Transverse colon (tissue), 4 donors: ENCODE measurements at places on chromosomes 7 and 10. TPM values are rescaled to one million over a fixed set of nuclear protein-coding genes. Genes with fewer than 3 reads are reported as not detected.
A peak's percentile ranks its signal among the peaks of the same experiment; 100 is the strongest.

DNA sequence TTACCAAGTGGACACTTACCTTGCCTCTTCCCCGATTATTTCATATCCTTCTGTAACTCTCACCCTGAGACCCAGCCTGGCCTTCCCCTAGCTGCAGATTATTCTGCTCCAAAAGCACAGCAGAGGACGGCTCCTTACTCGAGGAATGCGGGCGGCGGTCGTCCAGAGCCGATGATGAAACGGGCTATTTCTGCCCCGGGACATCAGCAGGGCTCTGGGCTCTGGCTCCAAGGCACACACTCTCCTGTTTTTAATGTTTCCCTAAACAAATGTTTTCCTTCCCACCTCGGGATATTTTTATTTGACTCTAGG lies 343 bp upstream of the C10orf71 start:
- no peak for DNase-seq

DNA sequence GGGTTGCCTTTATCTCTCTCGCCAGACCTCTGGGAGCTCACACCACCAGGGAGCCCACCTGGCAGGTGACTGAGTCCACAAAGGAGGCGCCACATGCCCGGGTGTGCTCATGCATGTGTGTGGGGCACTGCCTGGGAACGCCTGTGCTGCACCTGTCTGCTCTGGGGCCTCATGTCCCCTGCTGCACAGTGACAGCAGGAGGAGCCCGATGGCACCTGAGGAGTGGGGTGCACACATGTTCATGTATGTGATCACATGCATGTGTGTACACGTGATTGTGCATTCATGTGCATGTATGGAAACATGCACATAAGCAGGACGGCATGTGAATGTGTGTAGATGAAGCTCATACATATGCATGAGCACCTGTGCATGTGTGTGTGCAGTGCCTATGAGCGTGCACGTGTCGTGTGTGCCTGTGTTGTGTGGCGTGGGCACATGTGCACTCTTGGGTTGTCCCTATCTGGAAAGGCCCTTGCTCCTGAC lies 22.0 kb downstream of the YKT6 start:
- DNase-seq: no peak

DNA sequence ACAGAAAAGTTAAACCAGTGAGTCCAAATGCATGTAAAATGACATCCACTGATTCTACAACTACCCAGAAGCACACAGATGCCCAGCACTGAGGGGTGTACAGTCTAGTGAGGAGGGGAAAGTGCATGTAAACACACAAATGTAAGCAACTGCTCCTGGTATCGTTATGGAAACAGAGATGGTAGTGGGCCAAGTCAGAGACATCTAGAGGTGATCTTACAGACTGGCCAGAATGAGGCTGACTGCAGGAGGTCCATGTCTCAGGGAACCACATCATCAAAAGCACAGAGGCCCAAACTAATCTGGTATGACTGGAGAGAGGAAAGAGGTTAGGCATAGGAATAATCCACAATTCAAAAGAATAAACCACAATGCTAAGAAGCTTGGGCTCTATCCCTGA lies 176.5 kb downstream of the SRPK2 start:
- no peak for DNase-seq

DNA sequence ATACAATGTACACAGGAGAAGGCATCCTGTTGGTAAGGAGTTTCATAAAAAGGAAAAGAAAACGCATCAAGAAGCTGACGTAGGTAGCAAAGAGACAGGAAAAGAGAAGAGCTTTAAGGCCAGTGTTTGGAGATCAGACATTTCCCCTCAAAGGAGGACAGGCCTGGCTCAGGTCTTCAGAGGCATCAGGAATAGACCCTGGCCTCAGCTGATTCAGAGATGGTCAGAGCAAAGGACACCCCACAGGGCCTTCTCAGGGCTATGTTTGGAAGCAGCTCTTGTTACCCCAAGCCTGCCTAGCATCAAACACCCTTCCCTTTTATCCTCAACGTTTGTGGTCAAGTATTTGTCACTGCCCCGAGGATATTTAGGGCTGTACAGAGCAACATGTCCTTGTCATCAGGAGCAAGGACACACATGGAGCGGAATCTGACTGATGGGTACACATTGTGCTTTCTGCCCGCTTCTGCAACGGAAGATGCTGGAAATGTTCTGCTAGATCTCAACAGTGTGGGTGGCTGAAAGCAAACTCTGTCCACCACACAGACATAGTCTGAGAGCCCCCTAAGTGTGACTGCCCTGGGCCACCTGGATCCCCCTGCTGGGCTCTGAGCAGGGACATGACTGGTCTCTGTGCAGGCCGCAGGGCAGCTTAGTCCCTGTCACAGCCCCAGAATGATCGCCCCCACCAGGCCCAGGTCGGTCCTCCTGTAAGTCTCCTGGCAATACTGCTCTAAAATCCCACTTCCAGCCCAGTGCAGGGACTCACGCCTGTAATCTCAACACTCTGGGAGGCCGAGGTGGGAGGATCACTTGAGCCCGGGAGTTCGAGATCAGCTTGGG lies 1.0 kb upstream of the ZDHHC4 start:
- DNase-seq: no peak

- DNase-seq: no peak
These were observed 12.7 kb downstream of the LDB3 start for GRCh38 chr10:86681047-86681446.

GRCh38 chr7:92487804-92488203 lies 10.1 kb upstream of the ERVW-1 start:
- no peak for DNase-seq

DNA sequence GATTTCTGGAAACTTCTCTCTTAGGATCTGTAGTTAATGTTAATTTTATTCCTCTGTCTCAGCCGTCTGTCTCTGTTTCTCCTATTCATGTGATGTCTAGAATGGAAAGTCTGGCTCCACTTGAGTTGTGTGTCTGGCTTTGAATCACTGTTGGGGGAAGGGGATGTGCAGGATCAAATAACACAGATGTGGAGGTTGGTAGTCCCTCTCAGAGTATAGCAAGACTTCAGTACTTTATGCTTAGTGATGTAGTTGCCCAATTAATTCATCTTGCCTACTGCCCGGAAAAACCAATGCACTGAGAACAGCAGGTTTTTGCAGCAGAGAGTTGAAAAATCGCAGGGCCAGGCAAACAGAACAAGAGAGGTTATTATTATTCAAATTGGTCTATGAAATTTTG lies 79.2 kb downstream of the PHTF2 start:
- no peak for DNase-seq

GRCh38 chr7:118615-119391 lies 73.6 kb upstream of the FAM20C start:
- no peak for DNase-seq

- DNase-seq: peak; percentile 96
These were observed 582 bp downstream of the HBP1 start for GRCh38 chr7:107169120-107170050.

- DNase-seq: no peak
These were observed 171.4 kb downstream of the SFMBT2 start for GRCh38 chr10:7239312-7239985.

Gene C10orf105
- not detected for total RNA-seq

DNA sequence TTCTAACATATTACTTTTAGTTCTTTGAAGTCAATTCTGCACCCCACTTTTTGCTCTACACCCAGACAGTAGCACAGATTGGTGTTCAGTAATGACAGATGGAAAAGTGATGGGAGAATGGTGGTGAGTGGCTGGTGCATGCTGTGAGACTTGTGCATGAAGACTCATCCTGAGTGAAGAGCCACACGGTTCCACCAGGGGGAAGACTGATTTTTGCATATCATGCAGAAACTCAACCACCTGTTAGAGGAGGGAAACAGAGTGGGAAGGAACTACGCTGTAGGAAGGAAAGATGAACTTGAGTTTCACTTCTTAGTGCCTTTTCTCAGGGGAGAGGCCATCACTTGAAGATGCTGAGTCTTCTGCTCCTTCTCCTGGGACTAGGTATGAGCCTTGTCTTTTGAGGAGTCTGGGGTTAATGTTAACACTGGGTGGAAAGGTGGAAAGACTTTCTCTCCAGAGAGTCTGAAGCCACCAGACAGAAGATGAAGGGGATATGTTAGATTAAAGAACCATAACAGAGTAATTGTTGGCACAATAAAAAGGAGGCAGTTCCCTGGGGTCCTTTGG lies 9.3 kb upstream of the PRSS1 start:
- no peak for DNase-seq

- no peak for DNase-seq
These were observed 307.9 kb downstream of the PRKG1 start for GRCh38 chr10:51382181-51382580.

GRCh38 chr10:59175538-59176240 lies 754 bp upstream of the PHYHIPL start:
- DNase-seq: no peak

DNA sequence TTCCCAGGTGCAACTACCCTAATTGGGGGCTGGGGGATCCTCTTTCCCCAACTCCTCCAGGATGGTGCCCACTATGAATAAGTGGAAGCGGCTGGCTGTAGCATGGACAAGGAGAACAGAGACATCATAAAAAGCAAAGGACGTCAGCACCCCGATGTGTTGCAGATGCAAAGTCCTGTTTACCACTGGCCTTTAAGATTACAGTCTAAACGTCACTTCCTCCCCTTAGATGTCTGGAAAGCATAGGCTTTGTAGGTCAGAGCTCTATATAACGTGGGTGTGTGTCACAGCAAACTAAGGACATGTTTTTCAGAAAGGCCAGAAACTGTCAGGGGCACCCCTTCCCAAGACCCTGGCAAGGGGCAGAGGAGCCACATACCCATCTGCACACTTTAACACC lies 7.9 kb downstream of the COBL start:
- no peak for DNase-seq

Gene ADRB1
- 1.4 TPM for total RNA-seq

GRCh38 chr7:80529362-80529761 lies 17.5 kb upstream of the GNAT3 start:
- DNase-seq: no peak
